ENCODE measurements at places on chromosomes 7 and 10.

- no peak for DNase-seq
These were observed 724.5 kb downstream of the LRMDA start for GRCh38 chr10:76155961-76156360.

- peak; percentile 68 for DNase-seq
These were observed 247.6 kb upstream of the HGF start for GRCh38 chr7:82017334-82017943.

GRCh38 chr7:90655566-90655965 is 59.4 kb downstream of the CDK14 start:
- DNase-seq: peak; percentile 70

GRCh38 chr7:35348611-35349400 is 94.9 kb upstream of the TBX20 start:
- no peak for DNase-seq

GRCh38 chr10:26804418-26805393 is 56.1 kb downstream of the ABI1 start:
- DNase-seq: no peak

GRCh38 chr7:55140221-55140940 is 121.6 kb downstream of the EGFR start:
- DNase-seq: peak; percentile 94

GRCh38 chr7:149875396-149875795 is 1.6 kb downstream of the ATP6V0E2 start:
- no peak for DNase-seq
